Activated T-cell treated with anti-CD3 and anti-CD28 coated beads for 48 hours (primary cell): ENCODE measurements at places on chromosomes 6 and 20.

DNA sequence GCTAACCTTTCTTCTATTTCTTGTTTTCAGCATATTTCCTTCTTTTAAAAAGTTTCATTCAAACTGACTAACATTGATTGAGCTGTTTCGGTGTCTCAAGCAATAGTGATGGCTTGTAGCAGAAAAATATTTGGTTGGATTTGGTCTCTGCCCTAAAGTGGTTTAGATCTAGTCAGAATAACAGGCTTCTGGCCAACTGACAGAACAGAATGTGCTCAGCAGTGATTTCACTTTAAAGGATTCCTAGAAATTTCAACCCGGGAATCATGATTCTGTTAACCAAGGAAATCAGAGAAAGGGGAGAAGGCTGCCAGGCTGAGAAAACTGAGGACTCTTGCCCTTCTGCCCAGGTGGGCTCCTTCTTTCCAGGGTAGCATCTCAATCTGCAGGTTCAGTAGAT lies 16.6 kb upstream of the GSTA1 start:
- DNase-seq, result no peak

DNA sequence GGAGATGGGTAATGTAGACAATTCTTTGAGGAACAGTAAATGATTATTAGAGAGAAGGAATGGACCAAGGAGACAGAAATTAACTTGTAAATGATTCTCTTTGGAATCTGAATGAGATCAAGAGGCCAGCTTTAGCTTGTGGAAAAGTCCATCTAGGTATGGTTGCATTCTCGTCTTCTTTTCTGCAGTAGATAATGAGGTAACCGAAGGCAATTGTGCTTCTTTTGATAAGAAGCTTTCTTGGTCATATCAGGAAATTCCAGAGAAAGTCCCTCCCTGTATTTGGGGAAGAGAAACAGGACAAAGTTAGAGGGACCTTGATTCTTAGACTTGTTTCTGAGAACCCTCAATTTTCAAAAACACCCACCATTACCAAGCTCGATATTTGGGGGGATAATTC lies 109.1 kb upstream of the PRSS16 start:
- no peak for DNase-seq

DNA sequence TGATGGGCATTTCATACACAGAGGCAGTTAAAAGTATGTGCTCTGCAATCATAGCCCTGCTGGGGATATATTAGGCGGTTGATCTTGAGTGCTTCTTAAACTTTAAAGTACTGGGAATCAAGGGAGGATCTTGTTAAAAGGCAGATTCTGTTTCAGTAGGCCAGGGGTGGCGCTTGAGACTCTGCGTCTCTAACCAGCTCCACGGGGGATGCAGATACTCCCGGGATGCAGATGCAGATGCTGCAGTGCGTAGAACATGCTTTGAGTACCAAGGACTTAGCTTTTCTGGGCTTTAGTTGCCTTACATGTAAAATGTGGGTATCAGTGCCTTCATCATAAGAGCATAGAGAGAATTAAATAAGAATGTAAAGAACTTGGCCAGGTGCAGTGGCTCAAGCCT lies 44.4 kb upstream of the ENPP5 start:
- no peak for DNase-seq

GRCh38 chr6:16776394-16777017 lies 15.2 kb upstream of the ATXN1 start:
- DNase-seq, result no peak

GRCh38 chr6:91626911-91627310 lies 1040.0 kb upstream of the MAP3K7 start:
- no peak for DNase-seq

- DNase-seq, result no peak
Measured at GRCh38 chr6:5677219-5678000, 329.3 kb downstream of the NRN1 start.

- DNase-seq, result no peak
Measured at GRCh38 chr20:11051136-11051535, 377.3 kb upstream of the JAG1 start.

DNA sequence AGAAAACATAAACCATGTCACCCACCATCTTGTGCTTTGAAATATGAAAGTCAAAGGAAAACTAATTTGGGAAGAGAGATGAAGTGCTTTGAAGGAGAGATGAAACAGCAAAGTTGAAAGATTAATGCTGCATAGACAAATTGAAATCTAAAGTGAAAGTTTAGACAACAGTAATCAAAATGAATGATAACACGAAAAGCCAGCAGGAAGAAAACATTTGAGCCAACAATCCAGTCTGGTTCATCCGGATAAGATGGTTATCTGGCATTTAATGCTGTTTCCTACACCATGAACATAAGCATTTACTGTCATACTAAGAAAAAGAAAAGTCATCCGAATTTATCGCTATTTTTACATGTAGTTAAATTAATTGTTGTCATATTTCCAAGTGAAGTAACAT lies 595 bp downstream of the HAO1 start:
- DNase-seq, result no peak

- no peak for DNase-seq
Measured at GRCh38 chr6:82361631-82362030, 2.0 kb upstream of the TPBG start.

DNA sequence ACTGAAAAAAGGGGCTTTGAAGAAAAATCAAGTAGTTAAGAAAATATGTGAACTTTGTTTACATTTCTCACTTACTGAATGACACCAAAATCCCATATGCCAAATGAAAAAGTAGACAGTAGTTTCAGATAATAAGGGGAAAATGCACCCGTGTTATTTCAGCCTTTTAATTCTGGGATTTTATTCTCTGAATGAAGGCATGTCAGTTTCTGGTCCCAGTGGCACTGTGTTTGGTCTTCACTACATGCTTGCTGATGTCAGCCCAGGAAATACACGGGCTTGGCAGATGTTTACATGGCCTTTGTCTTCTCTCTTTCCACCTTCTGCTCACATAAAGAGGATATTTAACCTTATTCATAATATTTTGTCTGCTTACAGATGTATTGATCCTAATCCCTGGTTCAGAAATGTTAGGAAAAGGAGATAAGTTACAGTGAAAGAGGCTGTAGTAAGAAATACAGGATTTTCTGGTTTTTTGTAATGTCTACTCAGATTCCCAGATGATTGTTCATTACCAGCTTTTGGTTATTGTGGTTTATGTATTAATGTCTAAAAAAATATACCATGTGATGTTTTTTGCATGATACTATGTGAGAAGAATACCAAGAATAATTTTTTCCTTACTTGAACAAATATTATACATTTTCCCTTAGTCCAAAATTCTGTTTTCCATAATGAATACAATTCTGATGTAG lies 27.7 kb downstream of the DSE start:
- no peak for DNase-seq

- no peak for DNase-seq
Measured at GRCh38 chr6:44135173-44135758, 7.9 kb downstream of the TMEM63B start.

DNA sequence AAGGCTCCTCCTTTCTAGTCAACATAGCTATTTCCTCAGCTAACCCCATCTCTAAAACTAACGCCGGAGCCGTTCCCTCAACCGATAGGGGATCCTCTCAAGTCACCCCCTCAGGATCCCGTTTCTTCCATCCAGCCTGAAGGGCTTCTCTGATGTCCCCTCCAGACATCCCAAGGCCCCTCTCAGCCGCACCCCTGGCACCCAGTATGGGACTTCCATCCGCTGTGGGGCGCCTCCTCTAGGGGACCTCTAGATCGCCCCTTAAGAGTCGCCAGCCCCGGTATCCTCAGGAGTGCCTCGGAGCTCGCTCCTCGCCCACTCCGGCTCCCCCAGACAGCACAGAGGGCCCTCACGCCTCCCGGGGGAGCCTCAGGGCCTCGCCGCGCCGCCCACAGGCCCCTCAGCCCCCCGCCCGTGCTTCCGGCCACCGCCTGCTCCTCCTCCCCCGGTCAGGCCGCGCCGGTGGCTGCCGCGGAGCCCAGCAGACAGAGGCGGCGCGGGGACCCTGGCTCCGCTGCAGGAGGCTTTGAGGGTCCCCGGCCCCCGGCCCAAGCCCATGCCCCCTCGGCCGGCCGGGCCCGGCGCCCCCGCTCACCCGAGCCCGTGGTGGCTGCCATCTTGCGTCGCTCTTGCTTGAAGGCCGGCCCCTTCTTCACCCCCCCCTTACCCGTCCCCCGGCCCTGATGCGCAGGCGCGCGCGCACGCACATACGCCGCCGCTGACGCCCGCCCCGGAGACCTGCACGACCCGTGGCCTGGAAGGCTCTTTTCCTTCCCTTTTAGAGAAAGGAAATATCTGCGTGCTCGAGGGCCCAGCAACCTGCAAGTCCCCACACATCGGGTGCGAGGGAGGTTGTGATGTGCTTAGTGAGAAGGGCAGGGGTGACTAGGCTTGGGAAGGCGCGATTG lies at the start of gene UBE2V1:
Gene UBE2V1 (minus strand): TSS at position 639 of the 908 bp plus-strand sequence. CDS start 22 bp downstream, at position 617.
- peak; percentile 85 for DNase-seq

DNA sequence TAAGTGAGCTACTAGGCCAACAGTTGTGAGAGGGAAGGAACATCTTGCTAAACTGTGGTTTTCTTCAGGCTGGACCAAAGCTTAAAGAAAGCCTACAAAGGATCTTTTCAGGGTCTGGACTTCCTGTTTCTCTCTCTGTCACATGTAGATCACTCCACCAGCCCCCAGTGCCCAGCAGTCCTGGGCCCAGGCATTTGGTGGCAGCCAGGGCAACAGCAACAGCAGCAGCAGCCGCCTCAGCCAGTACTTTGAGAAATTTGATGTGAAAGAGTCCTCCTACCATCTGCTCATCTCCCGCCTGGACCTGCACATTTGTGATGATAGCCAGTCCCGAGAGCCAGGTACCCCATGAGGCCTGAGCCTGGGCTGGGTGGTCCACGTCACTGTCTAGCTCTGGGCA lies 44.1 kb downstream of the BLTP3A start:
- no peak for DNase-seq

GRCh38 chr20:22473293-22473692 lies 111.1 kb downstream of the FOXA2 start:
- DNase-seq, result no peak

DNA sequence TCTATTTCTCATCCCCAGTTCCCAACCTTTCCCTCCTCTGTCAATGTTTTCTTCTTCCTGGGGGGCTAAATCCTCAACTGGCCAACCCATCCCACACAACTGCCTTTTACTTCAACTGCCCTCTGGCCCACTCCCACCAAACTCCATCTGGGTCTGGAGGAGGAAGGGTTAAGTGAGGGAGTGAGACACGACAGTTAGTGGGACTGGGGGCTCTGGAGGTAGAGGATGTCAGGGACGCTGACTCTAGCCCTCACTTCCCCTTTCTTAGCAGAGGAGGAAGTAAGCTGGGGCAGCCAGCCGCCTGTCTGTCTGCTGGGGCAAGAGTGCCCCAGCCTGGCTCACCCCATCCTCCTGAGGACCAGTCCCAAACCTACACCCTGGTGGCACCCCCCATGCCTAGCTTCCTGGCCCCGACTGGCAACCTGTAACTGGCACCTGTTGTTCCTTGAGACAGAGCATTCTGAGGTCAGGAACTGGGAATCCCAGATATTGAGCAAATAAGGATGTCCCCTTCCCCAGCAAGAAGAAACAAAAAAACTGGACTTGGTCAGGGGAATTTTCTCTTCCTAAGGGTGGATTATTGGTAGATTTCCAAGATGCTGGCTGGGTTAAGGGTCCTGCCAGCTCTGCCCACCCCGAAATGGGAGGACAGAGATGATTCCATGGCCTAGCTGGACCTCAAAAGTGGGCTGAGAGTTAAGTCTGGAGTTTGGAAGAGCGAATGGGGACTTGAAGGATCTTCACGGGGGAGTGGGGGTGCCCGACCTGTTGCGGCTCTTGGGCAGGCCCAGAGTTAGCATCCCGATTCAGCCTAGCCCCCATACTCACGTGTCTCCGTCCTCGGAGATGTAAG lies 971 bp downstream of the NFKBIE start:
- DNase-seq, result no peak

GRCh38 chr20:17964632-17965031 lies 4.0 kb downstream of the SNX5 start:
- no peak for DNase-seq

DNA sequence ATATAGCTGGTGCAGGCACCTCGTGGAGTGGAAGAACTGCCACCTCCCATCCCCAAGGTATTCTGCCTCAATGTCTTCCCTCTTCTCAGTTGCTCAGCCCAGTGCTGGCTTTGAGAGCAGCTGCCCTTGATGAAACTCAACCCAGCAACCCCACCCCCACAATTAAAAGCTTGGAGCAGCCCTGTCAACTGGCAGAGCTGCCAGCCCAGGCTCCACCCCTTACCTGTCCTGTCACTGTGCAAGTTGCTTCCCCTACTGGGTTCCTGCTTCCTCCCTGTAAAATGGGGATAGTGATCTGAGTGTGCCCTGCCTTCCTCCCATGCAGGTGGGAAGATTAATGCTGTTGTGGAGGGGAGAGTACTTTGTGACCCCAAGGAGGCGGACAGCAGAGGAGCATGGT lies 4.5 kb downstream of the TMEM63B start:
- no peak for DNase-seq

DNA sequence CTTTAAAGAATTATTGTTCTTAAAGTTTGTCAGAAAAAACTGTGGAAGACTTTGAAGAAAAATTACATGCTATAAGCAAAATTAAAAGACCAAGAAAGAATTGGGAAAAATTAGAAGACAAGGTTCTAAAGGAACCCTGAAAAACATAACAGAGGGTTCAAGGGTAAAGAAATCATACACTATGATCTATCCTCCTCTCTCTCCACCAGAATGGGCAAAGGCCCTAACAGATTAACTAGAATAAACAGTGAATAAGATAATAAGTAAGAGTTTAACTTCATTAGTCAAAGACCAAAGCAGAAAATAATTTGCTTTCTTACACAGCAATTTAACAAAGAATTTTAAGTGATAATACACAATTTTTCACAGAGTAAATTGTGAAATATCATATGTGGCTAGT lies 201.2 kb upstream of the PDE10A start:
- no peak for DNase-seq

GRCh38 chr20:7806831-7807230 lies 133.4 kb downstream of the HAO1 start:
- no peak for DNase-seq

DNA sequence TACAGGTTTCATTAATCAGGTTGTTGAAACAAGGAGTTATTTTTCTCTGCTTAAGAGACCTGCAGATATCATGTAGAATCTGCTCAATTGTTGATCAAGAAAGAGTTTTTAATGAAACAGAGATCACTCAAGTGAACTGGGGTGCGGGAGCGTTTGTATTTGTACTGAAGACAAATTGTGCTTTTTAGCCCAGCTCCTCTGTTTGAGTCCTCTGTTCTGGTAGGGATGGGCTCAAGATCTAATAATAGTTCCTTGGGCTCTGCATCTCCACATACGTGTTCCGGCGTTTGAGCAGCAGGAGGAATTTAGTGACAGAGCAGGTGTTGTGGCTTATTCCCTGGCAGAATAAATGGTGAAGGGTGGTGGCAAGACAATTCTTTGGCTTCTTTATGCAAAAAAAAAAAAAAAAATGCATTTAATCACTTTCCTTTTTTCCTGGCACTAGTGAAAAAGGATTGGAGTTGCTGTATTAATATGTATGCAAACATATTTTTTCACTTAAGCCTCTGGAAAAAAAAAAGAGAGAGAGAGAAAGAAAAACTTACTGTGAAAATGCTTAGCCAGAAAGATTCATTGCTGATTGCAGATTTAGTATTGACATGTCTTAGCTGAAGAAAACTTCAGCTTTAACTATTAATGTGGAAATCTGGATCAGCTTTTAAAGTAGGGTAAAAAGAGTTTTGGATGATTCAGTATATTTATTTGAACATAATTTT lies 4.0 kb downstream of the CITED2 start:
- DNase-seq, result no peak

GRCh38 chr6:71706523-71706922 lies 179.8 kb upstream of the RIMS1 start:
- no peak for DNase-seq

- no peak for DNase-seq
Measured at GRCh38 chr6:70151616-70152015, 151.3 kb downstream of the COL9A1 start.
